ENCODE measurements at places on chromosomes 4 and X.

DNA sequence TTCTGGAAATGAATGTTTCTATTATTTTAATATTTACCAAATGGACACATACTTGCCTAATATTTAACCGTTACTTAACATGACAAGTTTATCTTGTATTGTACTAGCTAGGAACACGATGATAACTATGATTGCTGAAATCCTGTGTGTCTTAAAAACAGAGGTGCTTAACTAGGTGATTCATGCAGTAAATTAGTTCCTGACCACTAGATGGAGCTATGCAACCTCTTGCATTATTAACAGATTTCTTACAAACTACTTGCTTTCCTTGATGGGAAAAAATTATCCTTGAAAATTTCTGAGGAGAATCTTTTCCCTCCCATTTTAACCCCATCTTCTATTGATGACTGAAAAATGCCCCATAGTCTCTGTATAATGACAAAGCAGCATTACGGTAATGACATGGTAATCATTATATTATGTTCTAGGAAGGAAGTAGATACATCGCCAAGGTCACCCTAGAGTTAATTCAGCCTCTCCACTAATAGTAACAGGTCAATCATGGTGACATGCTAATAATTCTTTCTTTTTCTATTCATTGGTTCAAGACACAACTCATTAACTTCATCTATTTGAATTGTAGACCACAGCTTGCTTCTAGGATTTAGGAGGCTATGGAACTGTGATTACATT is 844.2 kb downstream of the RAPGEF2 start:
- no peak for DNase-seq

- no peak for DNase-seq
These were observed 49.5 kb downstream of the DCLK2 start for GRCh38 chr4:150127757-150128156.

- no peak for DNase-seq
These were observed 268.5 kb upstream of the LDB2 start for GRCh38 chr4:17166954-17167353.

GRCh38 chr4:56611501-56611900 is 69.6 kb downstream of the HOPX start:
- no peak for DNase-seq

DNA sequence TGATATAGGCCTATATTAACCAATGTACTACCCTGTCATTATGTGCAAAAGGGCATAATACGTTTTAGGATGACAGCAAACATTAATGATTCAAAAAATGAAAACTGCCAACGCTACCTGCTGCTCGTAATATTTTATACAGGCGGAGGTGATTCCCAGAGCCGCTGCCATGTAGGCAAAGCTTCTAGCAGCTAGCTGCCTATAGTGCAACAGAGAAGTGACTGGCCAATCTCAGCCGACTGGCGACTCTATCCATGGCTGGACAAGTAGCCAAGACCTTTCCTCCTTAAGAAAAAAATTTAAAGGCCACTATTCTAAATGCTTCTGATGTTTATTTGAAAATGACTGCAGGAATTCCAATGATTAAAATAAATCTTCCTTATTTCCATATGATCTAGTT is 1.9 kb downstream of the PPARGC1A start:
- DNase-seq: no peak

Data from T-helper 1 cell (primary cell).